ENCODE measurements at places on chromosomes 11 and 22.
A peak's percentile ranks its signal among the peaks of the same experiment; 100 is the strongest.

GRCh38 chr11:94583213-94583865 lies 16.2 kb downstream of the PIWIL4 start:
- DNase-seq: no peak

DNA sequence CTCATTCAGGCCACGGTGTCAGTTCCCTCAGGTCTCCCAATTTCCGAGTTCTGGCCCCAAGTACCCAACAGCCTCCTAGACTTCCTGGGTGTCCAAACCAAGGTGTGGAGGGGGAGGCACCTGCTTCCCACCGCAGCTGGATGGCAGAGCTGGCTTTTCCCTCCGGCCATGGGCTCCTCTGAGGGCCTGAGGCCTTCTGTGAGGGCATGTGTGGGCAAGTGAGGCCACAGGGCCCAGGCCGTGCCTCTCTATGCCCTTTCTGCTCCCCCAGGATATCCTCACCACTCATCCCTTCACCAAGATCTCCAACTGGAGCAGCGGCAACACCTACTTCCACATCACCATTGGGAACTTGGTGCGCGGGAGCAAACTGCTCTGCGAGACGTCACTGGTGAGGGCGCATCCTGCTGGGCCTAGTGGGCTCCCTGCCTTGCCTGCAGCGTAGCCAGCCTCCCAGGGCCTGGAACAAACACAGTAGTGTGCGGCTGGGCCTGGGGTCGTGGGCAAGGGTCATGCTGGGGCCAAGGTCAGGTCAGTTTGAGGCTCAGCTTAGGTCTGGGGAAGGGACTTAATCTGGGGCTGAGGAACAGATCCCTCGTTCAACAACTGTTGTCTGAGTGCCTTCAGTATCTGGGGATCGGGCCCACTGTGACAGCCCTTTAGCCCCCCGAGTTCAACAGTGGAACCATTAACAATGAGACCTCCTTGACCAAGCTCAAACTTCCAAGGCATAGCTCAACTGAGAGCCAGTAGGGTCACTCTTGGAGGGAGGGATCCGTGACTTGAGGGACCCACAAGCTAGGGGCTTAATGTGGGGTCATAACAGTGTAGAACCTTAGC lies 85.8 kb downstream of the MYO7A start:
- DNase-seq: no peak

DNA sequence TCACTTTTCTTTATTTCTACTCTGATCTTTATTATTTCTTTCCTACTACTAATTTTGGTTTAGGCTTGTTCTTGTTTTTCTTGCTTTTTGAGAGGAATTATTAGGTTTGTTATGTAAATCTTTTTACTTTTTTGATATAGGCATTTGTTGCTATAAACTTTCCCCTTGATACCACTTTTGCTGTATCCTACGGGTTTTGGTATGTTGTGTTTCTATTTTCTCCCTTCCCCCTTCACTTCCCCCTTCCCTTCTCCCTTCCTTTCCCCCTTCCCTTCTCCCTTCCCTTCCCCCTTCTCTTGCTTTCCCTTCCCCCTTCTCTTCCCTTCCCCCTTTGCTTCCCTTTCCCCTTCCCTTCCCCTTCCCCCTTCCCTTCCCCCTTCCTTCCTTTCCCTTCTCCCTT lies 529.6 kb downstream of the RAB38 start:
- no peak for DNase-seq

DNA sequence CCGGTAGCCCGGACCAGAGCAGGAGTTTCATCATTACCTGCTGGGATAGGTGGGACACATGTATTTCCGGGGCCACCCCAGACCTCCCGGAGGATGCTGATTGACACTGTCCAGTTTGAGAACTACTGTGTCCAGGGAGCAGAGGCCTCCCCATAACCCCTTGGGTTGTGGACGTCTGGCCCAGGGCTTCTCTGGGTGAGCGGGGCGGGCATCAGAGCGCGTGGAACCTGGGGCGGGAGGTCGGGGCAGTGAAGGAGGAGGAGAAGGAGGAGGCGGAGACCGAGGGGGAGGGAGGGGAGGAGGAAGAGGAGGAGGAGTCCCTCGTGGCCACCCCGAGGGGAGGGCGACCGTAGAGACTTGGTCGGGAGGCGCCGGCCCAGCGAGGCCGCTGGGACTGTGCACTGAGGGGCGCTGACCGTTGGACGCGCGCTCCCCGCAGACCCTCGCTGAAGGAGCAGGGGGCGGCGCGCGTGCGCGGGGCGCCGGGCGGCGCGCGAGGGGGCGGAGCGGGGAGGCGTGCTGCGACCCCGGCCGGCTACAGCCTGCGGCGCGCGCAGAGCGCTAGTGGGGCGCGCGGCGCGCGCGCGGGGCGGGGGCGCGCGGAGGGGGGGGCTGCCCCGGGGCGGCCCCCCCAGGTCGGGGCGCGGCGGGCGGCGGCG lies at the start of gene GRK3:
GRK3 (plus strand) TSS at position 356 of the 659 bp plus-strand sequence. CDS start 366 bp downstream, outside the sequence.
- peak; percentile 77 for DNase-seq

GRCh38 chr11:61482513-61482912 lies 26.0 kb upstream of the LRRC10B start:
- no peak for DNase-seq

DNA sequence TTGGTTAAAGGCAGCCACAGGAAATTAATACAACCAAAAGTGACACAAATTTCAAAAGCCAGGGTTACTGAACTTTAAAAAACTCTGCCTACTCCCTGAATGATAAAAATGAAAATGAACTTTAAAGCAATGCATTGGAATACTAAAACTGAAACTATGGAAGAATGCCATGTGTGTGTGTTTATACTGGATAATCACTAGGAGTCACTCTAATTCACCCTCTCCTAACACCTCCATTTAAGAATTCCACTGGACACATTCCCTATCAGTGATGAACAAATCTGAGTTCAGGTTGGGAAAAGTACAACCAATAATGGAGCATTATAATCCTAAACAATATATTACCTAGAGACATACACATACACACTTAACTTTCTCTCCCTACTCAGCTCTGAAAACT lies 27.5 kb upstream of the PLAAT3 start:
- no peak for DNase-seq

- DNase-seq: no peak
These were observed 606.8 kb downstream of the NTM start for GRCh38 chr11:131977231-131977630.

GRCh38 chr22:20424932-20425565 lies 12.6 kb downstream of the SCARF2 start:
- DNase-seq: peak; percentile 82

- DNase-seq: no peak
These were observed 14.3 kb downstream of the DHCR7 start for GRCh38 chr11:71433648-71434450.

DNA sequence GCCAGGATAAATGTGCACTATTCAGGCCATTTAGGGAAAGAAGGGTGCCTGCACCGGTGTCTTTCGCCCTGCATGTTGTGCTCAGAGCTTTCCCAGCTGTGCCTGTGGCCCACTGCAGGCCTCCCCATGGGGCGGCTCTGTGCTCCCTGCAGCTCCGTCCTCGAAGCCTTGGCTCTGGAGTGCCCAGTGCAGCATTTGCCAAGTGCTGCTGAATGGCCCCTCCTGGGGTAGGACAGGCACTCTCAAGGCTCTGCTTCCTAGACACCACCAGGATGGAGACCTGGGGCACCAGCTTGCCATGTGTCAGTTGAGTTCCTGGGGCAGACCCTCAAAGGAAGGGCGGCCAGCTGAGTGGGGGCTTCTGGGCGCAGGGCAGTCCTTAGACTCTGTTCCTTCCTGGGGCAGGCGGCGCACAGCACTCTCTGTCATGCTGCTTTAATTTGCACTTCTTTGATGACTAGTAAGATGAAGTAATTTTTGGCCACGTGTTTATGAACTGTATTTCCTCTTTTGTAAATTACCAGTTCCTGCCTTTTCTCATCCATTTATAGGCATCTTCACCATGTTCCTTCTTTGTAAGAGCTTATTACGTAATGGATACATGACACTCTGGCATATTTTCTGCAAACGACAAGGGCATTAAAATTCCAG lies 32.1 kb upstream of the GNB1L start:
- DNase-seq: peak; percentile 18

- DNase-seq: peak; percentile 70
These were observed at the start of gene SLC6A5 for GRCh38 chr11:20599221-20600019. Gene SLC6A5, plus strand, starts transcription at chr11:20599608. Its CDS starts 65 bp downstream, at chr11:20599673.

- no peak for DNase-seq
These were observed 11.8 kb upstream of the SWAP70 start for GRCh38 chr11:9651899-9652748.

DNA sequence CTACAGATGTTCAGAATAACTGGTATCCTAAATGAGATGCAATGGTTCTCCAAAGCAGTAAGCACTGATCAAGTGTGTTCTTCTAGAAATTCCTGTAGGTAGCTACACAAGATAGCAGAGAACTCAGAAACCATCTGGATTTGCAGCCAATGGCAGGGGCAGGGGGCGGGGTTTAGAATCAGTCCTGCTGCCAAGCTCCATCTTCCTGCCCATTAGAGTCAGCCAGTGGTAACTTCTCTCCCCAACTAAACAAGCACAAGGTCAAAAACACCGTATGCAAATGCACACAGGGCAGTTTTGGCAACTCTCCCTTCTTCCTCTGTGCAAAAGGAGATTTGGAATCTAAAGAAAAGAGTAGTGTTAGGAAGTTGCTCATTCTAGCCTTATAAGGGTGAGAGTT lies 237.5 kb upstream of the CCDC90B start:
- no peak for DNase-seq

DNA sequence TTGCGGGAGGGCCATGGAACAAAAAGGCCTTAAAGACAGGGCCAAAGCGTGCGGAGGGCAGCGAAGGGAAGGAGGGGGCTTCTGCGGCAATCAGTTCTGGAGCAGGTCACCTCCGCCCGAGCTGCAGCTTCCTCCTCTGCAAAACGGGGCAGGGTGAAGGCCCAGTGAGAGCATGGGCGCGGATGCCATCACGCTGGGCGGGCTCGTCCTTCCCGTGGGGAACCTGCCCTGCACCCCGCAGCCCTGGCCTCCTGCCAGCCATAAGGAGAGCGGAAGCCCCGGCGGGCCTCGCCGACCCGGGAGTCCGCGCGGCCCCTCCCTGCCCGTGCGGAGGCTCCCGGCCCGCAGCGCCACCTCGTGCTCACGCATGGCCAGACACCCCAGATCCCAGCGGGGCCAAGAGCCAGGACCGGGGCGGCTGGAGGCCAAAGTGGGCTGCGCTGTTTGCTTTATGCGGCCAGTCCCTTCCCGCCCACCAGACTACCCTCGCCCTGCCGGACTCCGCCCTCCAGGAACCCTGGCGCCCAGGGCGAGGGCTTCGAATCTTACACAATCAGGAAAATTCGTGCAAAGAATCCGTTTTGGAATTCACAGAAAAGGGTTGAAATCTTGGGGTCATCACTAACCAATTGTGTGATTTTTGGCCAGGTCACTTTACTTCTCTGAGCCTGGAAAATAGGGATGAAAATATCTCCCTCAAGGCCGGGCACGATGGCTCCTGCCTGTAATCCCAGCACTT lies 16.1 kb downstream of the TSKU start:
- peak; percentile 90 for DNase-seq

DNA sequence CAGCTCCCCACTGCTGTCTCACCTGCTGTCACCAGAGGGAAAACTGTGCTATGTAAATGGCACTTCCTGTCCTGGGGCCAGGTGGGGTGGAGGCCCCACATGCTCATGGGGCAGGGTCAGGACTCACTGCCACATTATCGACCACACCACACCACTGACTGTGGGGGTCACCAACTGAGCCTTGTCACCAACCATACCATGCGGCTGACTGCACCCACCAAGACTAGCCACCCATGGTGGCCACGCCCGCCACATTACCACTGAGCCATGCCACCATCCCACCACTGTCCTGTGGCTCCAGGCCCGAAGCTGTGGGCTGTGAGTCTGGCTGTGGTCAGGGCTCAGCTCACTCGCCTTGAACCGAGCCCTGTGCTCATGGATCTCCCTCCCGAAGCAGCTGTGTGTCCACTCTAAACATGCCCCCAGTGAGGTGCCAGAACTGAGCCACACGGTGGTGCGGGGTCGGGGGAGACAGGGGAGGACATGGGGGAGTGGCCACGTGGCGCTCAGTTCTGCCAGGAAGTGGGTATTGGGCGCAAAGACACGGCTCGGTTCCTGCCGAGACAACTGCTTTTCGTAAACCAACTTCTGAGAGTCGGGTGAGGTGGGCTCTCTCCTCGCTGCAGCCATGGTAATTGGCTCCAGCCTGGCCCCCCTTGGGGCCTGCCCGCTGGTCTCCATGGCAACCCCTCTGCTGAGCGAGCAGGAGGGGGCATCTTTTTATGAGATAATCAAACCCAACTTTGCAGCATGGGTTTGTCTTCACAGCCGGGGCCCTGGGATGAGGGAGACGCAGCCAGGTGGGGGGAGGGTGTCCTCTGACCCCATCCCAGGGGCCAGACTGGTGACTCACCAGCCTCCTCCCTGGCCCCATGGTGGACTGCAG lies 23.2 kb downstream of the RTN4R start:
- DNase-seq: no peak

Measured in right hindlimb (tissue), 1 donor.